ENCODE measurements at places on chromosomes 4 and X.
A peak's percentile ranks its signal among the peaks of the same experiment; 100 is the strongest.

DNA sequence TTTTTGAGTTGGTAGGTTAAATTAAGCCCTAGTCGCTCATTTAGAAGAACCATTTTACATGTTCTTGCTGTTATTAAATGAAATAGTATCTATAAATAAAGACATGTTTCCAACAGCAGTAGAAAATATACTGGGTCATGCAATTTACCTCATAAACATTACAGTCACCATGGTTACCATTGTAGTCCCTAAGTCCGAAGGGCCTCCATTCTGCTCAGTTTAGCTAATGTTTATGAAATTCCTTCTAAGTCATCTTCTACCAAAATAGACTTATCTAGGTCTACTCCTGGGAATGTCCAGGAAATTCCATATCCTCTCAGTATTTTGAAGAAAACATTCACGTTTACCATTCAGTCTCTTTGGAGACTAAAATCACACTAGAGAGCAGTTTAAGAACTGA lies 292.5 kb upstream of the DCAF8L1 start:
- DNase-seq = no peak

- no peak for DNase-seq
Observed at GRCh38 chr4:173998471-173999144, 284.9 kb downstream of the FBXO8 start.

GRCh38 chr4:98643755-98644154 lies 14.7 kb downstream of the TSPAN5 start:
- no peak for DNase-seq

DNA sequence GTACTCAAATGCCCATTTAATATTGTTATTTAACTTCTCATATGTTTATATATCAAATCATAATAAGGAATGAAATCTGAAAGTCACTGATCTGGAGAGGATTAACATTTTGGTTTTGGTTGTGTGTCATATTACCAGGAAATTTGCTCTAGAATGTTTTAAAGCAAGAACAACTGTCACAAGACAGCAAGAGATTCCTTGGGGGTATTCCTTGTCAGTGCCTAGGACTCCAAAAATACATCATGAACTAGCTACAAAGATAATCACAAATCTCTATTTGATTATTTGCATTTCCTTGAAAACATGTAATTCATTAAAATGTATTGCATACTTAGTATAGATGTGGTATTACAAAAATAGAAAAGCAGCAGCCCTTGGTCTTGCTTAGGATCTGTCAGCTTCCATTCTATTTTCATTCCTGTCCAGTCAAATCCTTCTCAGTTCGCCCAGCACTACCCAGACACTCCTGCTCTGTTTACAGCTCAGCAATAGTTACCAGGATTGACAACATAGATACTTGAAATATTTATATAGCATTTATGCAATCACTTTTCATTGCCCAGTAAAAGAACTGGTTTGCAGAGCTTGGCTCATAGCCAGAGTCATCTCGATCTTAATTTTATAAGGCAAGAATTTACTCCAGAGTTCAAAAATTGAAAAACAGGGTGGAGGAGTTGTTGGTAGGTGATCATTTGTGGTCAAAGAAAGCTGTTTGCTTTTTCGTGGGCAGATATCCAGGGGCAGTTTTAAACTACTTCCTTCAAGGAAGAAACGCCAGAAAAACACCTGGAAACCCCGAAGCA lies 9.2 kb upstream of the BMP3 start:
- no peak for DNase-seq

DNA sequence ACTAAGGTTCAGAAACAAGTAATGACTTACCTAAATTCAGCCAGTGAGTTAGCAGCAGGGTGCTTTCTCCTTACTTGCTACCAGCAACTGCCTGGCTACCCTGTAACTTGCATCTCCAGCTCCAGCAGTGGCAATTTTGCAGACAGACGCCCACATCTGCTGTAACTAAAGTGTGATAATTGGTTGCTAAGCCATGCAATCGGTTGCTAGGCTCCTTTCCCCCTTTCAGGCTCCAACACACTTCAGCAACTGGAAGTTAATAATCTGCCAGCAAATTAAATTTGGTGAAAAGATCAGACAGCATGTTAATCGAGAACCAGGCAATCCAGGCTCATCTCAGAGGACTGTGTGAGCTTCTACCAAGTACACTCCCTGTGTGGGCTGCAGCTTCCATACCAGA lies 24.2 kb upstream of the ARHGEF9 start:
- peak; percentile 10 for DNase-seq

DNA sequence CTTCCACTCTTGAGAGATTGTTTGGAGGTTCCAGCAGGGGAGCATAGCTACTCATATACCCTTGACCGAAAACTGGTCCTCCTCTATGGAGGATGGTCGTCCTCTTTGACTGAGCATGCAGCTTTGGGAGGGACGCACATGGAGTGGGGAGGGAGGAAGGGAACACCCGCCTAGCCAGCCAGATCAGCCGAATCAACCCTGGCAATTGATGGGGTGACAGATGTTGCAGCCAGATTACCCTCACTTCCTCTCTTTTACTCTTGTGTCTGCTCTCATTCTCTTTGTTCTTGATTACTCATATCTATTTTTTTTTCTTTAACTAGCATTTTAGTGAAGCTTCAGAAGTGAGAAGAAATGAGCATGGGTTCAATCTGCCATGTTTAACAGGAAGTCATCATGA lies 19.6 kb downstream of the MGST2 start:
- DNase-seq = no peak

- no peak for DNase-seq
Observed at GRCh38 chrX:14964500-14964899, 91.3 kb downstream of the MOSPD2 start.

DNA sequence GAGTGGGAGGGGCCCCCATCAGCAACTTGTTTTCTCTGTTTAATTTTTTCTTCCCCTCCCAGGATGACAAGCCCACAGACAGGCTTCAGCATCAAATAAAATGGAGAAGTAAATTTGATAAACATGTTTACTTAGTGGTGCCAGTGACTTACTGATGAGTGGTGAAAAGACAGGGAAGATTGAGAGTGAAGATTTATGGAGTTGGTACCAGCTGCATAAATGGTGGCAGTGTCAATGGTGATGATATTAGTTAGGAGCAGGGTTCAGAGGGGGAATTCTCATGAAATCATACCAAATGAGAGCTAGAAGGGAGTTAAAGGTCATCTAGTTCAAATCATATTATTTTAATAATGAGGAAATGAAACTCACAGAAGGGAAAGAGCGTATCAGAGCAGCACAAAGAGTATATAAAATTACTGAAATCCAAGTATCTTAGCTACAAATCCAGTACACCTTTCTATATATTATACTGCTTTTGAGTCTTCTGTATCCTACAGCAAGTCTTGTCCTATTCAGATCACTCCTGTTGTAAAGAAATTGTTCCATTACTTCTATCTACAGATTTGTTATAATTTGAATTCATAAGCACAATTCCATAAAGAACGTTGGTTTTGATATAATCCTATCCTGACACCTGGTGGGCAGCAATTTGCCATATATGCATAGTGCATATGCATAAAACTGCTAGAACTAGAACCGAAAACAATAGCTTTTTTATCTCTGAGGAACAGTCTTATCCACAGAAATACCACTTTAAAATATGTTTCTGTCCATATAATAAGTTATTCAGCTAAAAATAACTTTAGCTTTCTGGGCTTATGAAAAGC lies 5.0 kb downstream of the P2RY10 start:
- DNase-seq = no peak

- DNase-seq = no peak
Observed at GRCh38 chr4:47641755-47642154, 156.7 kb downstream of the ATP10D start.
